ENCODE measurements at places on chromosomes 4 and X.

DNA sequence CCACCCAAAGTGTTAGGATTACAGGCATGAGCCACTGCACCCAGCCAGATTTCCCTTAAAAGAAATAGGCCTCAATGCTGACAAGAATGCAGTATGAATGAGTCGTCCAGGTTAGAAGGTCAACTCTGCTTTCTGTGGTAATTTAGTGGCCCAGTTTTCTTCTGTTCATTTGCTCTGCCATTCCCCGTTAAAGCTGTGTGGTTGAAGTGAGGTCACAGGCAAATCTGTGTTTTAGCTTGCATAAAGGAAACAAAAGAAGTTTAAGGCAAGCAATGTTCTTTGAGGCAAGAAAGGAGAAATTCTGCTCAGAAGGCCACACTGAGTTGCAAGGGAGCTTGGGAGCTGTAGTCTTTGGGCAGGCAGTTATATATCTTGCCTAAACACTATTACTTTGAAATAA lies 176.8 kb downstream of the LARP7 start:
- DNase-seq, result peak; percentile 4

- DNase-seq, result no peak
Observed at GRCh38 chr4:48064349-48064748, 47.8 kb downstream of the NIPAL1 start.

DNA sequence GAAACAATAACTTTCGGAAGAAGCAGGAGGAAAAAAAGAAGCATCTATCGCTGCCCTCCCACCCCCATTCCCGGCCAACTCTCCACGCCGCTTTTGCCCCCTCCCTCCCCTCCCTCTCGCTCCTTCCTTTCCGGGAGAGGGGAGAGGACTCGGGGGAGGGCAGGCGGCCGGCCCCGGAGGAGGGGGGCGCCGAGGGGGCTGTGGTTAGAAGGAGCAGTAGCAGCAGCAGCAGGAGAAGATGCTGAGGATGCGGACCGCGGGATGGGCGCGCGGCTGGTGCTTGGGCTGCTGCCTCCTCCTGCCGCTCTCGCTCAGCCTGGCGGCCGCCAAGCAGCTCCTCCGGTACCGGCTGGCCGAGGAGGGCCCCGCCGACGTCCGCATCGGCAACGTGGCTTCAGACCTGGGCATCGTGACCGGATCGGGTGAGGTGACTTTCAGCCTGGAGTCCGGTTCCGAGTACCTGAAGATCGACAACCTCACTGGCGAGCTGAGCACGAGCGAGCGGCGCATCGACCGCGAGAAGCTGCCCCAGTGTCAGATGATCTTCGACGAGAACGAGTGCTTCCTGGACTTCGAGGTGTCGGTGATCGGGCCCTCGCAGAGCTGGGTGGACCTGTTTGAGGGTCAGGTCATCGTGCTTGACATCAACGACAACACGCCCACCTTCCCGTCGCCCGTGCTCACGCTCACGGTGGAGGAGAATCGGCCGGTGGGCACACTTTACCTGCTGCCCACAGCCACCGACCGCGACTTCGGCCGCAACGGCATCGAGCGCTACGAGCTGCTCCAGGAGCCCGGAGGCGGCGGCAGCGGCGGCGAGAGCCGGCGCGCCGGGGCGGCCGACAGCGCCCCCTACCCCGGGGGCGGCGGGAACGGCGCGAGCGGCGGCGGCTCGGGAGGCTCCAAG lies 1.3 kb downstream of the PCDH7 start:
- no peak for DNase-seq

DNA sequence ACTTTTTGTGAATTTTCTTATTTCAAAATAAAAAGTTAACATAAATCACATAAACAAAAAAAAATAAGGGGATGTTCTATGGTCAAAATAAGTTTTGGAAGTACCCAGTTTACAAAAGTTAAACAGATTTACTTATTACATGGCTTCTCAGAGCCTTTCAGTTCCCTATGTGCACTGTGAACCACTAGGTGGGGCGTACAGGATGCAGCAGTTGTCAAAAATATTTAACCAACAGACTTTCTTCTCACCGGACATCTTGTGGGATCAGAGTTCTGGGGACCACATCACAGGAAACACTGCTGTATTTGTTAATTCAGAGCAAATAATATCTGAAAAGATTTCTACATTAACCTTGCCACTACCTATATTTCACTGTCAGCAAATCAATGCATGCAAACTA lies 74.1 kb downstream of the SMARCA1 start:
- DNase-seq, result no peak

DNA sequence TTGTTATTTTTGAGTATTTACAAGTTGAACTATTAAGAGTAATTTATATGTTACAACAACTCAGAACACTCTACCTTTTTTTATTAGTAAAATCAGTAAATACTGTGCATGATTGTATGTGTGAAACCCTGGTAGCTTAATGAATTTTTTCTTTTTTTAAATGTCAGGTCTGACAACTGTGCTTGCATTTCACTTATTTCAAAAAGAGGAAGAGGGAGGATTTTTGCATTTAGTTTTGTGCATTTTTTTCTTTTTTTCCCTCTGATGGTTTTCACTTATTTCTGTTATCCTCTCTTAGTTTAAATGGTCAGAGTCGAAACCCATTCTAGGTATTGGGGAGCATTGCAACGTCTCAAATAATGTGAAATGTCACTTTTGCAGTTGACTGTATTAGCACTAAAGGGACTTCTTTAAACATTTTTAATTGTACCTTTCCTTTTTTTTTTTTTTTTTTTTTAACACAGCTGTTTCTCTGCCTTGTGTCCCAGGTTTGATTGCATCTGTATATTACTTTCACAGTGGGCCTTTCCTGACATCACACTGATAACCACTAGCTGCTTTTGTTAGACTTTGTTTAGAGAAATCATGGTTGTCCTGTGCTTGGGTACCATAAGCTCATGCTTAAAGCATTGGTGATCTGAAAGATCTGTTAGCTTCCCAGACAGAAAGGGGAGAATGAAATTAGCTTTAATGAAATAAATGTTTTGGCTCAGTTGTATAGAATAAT lies 28.5 kb downstream of the MOB1B start:
- DNase-seq, result no peak

DNA sequence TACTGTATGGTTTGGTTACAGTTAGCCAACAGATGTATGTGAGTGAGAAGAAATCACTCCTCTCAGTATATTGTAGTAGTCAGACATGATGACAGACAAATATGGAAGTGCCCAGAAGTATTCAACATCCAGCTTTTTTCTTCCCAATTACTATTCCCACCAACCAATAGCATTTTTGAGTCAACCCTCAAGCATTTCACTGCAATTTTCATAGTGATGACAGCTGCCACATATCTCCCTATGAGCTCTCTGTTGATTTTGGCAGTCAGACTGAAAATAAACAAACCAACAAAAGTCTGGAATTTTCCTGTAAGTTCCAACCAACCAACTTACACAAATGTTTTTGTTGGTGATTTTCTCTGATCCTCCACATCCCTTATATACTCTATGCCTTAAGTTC lies 8.2 kb upstream of the TRAM1L1 start:
- no peak for DNase-seq

GRCh38 chrX:40054793-40055192 lies 43.0 kb downstream of the BCOR start:
- no peak for DNase-seq

GRCh38 chr4:88230969-88231771 lies 53.2 kb downstream of the PPM1K start:
- DNase-seq, result no peak

DNA sequence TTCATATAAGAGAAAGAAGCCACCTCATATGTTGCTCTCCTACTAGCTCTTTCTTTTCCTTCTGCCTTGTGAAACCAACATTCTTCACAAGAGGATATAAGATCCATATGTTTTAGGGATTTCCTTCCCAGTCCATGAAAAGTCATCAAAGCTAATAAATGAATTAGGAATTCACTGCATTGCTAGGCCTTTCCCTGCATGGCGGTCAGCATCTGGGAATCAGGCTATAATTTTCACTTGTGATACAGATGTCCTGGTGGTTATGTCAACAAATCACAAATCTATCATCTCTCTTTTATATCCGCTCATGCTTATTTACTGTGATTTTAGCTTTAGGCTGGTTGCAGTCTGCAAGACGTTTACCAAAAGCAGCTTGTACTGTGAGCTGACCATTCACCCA lies 510.0 kb downstream of the NLGN4X start:
- DNase-seq, result no peak

- DNase-seq, result no peak
Observed at GRCh38 chr4:103904123-103904522, 184.3 kb upstream of the TACR3 start.

DNA sequence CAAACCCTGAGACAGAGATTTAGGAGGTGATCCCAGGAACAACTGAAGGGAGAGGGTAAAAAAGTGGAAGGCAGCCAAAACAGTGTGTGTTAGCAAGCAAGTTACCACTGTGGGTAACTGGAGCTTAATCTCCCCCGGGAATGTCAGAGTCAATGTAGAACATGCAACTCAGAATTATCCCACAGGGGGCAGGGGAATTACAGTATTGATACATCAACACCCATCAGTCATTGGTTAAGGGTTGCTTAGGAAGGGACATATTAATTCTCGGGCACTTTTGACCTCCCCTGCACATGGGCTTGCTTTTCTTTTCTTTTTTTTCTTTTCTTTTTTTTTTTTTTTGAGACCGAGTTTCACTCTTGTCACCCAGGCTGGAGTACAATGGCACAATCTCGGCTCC lies 29.3 kb downstream of the CXorf58 start:
- no peak for DNase-seq

- DNase-seq, result no peak
Observed at GRCh38 chr4:174279433-174280155, 3.9 kb downstream of the FBXO8 start.

DNA sequence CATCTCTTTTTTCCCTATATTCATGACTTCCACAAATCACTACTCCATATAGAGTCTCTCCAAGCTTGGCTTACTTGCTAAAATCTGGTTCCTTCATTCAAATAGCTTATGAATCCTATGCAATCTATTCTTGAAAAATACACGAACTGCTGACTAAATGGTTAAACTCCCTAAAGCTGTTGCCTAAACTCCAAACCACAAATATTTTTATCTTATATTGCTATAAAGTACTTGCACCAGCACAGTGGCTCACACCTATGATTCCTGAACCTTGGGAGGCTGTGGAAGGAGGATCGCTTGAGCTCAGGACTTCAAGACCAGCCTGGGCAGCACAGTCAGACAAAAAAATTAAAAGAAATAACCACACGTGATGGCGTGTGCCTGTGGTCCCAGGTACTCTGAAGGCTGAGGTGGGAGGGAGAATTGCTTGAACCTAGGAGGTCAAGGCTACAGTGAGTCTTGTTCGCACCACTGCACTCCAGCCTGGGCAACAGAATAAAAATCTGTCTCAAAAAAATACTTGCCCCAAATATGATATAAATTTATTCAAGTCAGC lies 2.2 kb downstream of the FBXO8 start:
- no peak for DNase-seq

DNA sequence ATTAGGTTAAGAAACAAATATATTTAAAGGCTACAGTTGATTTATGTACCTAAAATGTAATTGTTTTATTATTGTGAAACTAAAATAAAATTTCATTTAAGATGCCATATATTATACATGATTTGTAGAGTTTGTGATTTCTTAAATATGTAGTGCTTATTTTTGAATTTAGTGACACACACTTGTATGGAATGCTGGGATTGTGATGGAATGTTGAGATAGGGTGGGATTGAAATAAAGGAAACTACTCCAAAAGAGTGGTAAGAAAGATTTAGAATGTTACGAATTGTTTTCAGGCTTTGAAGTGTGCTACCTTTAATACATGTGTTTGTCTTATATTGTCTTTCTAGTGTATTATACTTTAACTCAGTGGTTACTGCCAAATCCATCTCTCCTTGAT lies 330.3 kb upstream of the PITX2 start:
- DNase-seq, result no peak

- DNase-seq, result no peak
Observed at GRCh38 chrX:10049236-10049635, 82.1 kb downstream of the CLDN34 start.

DNA sequence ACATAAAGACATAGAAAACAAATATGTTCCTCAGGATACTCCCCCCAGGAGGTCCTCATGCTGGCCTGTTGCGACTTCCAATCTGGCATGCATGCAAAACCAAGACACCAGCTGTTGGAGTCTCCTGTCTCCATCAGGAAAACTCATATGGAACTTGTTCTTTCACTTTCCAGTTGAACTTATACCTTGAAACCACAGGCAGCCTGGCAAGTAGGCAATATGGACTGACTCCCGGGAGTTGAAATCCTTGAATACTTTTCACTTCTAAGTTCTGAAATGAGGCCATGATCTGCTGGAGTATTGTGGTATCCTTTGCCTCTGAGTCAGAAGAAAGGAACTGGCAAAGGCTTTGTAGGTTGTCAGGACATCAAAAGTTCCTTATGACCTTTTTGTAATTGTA lies 444.2 kb downstream of the IDS start:
- no peak for DNase-seq

DNA sequence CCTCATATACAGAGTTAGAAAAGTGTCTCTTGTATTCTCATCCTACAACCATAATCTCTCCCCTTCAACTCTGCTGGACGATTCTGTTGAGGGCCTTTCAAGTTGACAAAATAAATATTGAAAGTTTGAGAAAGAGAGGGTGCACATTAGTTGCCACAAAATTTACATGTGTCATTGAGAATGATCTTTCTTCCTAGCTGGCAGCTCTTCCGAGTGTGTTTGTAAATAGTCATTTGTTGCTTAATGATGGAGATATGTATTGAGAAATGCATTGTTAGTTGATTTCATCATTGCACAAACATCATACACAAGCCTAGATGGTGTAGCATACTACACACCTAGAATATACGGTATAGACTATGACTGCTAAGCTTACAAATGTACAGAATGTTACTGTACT lies 632.8 kb upstream of the AMOT start:
- no peak for DNase-seq

GRCh38 chr4:6617246-6617645 lies 23.2 kb upstream of the MRFAP1 start:
- no peak for DNase-seq

GRCh38 chr4:12724510-12724909 lies 759.6 kb downstream of the RAB28 start:
- DNase-seq, result no peak

DNA sequence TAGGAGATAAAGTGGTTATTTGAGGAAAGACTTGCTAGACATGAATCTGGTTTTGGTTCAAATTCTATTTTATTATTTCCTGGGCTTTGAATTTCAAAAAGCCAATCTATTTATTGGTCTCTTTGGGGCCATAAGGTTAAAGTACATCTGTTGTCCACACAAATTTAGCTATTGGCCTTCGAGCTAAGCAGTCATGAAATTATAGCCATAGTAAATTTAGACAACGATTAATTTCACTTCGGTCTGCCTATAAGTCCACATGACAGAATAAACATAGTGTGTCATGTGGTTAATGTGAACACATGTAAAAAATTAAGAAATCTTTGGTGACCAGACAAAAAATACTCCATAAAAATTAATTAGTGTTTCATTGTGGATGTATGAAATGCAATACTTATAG lies 161.9 kb downstream of the PALLD start:
- DNase-seq, result no peak

DNA sequence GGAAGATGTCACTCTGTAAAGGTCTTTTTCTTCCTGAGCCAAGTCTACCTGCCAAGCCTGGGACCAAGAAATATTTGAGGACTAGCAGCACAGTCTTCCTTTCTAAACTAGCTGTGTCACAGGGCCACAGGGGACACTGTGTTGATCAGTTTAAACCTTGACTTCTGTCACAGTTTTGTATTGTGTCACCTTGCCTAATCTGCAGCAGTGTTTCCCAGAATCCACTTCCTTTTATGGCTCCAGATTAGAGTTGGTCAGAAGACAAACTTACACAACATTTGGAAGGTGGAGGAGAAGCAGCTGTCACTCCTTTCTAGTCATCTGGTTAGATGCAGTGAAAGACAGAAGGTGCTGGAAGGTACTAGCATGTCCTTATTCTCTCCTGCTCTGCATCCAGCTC lies 143.1 kb upstream of the BCOR start:
- DNase-seq, result no peak

GRCh38 chr4:15691346-15692135 lies 9.9 kb downstream of the FAM200B start:
- DNase-seq, result peak; percentile 33

Measured in AG04450 (cell line).